ENCODE measurements at places on chromosomes 12 and 14.

- no peak for DNase-seq
Measured at GRCh38 chr12:69101505-69101904, 137.9 kb upstream of the CPSF6 start.

GRCh38 chr12:109191621-109192250 lies 75.3 kb downstream of the ACACB start:
- no peak for DNase-seq

DNA sequence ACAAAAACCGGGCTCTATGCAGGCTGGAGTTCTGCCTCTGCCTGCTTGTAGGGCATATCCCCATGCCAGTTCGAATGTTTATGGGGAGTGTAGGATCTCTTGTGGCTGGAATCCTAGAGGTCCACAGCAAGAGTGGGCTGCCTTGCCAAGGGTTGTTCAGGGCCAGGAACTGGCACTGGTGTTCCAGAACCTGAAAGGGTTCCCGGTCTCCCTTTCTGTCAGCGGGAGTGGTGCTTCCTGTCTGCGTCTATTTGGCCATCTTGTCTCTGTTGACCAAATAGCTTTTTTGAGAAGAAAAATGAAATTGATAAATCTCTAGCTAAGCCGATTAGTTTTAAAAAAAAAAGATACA lies 17.8 kb downstream of the OLR1 start:
- DNase-seq = no peak

GRCh38 chr14:96889091-96889490 lies 91.9 kb downstream of the VRK1 start:
- no peak for DNase-seq

DNA sequence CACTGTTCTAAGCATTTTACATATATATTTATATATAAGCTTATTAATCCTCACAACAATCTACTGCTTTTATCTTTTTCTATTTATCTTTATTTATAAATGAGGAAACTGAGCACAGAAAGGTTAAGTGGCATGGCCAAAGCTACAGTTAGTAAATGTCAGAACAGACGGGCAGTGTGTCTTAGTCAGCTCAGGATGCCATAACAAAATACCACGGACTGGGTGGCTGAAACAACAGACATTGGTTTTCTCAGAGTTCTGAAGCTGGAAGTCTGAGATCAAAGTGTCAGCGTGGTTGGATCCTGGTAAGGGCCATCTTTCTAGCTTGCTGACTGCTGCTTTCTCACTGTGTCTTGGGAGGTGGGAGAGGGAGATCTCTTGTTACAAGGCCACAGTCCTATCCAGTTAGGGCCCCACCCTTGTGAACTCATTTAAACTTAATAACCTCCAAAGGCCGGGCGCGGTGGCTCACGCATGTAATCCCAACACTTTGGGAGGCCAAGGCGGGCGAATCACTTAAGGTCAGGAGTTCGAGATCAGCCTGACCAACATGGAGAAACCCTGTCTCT lies 19.8 kb downstream of the RPGRIP1 start:
- no peak for DNase-seq

Measured in neural progenitor cell (in vitro differentiated cells).